ENCODE measurements at places on chromosomes 1 and 21.

GRCh38 chr1:157288492-157288891 lies 150.3 kb upstream of the ETV3 start:
- no peak for DNase-seq

DNA sequence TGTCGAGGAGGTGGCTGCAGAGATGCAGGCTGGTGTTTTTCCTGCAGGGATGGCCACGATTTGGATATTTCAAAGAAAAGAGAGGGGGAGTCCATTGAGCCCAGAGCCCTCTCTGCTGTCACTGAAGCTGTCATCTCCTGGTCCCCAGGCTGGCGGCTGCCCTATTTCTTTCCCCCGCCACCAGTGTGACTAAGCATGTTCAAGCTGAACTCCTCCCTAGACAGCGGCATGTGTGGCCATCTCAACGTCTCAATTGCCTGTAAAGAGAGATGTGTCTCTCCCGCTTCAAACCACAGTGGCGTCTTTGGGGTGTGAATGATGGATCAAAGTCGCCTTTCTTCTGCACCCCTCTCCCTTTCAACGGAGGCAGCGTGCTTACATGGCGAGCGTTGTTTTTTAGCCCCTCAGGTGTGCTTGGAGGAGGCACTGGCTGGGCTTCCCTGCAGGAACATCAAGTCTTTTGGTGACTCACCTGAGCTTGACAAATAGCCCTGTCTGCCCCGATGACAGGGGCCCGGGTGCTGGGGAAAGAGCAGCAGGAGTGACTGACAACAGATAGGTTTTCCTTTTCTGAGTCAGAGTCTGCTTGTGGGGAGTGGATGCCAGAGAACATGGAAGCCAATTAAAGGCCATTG lies 346.4 kb upstream of the AJAP1 start:
- no peak for DNase-seq

DNA sequence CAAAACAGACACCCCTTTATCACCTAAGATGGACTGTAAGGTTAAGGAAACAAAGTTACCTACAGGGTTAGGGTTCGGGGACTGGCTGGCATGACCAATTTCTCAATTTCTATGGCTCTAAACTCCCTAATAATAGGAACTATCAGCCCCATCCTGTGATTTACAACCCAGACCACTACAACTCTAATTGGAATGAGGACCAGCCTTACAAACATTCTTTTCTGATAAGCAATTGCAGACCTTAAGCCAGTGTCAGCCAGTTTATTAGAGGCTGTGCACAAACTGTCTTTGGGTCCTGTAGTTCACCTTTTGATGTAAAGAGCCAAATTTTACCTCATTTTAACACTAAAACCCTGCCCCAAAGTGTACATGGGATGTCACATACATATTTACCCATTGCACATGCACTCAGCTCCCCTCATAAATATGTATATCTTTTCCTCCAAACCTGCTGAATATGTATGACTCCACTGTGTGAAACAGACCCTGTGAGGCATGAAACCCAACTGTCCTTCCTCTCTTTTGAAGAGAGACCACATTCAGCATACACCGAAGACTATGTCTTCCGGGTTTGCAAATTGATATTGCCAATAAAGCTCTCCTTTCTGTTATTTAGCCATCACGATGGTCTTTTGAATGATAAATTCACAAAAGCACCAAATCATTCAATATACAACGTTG lies 7.3 kb upstream of the APP start:
- no peak for DNase-seq

GRCh38 chr1:153833171-153833570 lies 58.0 kb downstream of the SLC27A3 start:
- no peak for DNase-seq

DNA sequence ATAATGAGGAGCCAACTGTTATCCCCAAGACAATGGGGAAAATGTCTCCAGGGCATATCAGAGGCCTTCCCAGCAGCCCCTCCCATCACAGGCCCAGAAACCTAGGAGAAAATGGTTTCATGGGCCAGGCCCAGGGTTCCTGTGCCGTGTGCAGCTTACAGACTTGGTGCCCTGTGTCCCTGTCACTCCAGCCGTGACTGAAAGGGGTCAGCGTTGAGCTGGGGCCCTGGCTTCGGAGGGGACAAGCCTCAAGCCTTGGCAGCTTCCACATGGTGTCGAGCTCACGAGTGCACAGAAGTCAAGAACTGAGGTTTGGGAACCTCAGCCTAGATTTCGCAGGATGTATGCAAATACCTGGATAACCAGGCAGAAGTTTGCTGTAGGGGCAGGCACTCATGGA lies 18.1 kb downstream of the SIPA1L2 start:
- DNase-seq, result no peak

DNA sequence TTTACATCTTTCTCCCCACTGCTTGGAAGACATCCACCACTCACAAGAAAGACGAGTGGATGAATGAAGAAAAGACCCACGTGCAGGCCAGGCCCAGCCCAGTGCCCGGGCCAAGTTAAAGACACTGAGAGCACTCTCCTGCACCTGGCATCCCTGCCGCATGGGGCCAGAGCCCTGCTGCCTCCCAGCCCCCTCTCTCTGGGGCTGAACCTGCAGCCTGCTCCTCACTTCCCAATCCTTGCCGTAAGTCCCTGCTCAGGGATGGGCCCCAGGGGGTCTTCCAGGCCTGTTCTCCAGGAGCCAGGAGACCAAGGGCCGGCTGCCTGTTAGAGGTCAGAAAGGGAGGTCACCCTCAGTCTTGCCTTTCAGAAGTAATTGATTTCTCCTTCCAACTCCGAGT lies 168.5 kb upstream of the ZC3H12A start:
- DNase-seq, result no peak

DNA sequence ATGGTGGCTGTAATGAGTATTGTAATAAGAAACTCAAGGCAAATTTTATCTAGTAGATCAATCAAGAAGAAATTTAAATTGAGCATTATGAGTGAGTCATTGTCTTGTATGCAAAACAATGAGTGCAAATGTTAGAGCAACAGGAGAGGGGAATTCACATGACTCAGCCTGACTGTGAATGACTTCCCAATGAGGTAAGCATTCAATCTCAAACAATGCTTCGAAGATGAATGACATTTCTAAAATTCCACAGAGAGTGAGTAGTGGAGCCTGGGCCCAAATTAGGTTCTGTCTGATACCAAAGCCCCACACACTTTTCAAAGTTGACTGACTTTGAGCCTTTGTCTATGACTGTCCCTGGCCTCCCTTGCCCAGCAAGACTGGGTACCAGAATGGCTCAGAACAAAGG lies 738.0 kb downstream of the PTPRU start:
- DNase-seq, result no peak

DNA sequence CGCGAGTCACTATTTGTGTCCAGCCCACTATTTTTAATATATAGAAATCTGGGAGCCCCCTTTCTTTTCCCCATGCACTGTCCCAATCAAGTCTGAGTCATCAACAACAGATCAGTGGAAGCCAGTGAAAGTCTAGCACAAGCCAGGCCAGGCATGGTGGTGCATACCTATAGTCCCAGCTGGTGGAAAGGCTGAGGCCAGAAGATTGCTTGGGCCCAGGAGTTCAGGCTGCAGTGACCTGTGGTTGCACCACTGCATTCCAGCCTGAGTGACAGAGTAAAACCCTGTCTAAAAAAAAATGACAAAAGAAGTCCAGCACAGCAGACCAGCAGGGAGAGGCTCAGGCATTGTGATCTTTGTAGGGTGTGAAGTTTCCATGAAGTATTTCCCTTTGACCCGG lies 9.0 kb upstream of the RPL5 start:
- no peak for DNase-seq

DNA sequence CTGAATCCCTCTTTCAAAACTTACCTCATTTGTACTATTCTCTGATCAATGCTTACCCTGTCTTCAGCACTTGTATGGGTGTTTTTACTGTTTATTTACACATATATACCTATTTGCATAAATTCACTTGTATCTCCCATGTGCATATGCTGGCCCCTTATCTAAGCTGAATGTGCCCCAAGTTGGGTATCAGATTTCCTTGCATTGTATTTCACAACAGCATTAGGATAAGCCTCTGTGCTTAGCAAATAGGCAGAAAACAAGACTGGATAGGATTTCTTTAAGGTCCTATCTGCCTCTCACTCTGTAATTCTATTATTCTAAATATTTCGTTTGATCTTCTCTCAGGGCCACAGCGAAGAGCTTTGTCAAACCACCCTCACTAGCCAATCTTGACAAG lies 45.9 kb upstream of the IPO9 start:
- DNase-seq, result no peak

GRCh38 chr1:91161749-91162148 lies 139.9 kb upstream of the ZNF644 start:
- no peak for DNase-seq

GRCh38 chr1:219713981-219714381 lies 101.1 kb upstream of the ZC3H11B start:
- no peak for DNase-seq

DNA sequence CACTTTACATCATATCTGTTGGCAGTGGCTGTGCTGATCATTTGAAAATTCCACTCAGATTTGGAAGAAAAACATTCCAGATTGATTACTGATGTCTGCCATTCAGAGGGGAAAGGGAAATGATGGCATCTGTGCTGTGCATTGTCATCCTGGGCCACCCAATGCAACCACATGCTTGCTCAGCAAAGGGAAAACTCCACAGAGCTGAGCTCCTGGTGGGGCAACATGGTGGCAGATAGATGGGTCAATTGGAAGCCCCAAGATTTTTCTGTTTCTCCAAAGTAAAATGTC lies 11.8 kb downstream of the OXCT2 start:
- DNase-seq, result no peak

- DNase-seq, result no peak
These were observed 402.2 kb downstream of the GPATCH2 start for GRCh38 chr1:217228689-217229088.

DNA sequence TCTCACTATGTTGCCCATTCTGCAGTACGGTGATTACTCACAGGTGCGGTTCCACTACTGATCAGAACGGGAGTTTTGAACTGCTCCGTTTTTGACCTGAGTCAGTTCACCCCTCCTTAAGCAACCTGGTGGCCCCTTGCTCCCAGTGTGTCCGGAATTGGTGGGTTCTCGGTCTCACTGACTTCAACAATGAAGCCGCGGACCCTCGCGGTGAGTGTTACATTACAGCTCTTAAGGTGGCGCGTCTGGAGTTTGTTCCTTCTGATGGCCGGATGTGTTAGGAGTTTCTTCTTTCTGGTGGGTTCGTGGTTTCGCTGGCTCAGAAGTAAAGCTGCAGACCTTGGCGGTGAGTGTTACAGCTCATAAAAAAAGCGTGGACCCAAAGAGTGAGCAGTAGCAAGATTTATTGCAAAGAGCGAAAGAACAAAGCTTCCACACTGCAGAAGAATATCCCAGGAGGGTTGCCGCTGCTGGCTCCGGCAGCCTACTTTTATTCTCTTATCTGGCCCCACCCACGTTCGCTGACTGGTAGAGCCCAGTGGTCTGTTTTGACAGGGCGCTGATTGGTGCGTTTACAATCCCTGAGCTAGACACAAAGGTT lies 17.6 kb upstream of the PARP1 start:
- peak; percentile 62 for DNase-seq

DNA sequence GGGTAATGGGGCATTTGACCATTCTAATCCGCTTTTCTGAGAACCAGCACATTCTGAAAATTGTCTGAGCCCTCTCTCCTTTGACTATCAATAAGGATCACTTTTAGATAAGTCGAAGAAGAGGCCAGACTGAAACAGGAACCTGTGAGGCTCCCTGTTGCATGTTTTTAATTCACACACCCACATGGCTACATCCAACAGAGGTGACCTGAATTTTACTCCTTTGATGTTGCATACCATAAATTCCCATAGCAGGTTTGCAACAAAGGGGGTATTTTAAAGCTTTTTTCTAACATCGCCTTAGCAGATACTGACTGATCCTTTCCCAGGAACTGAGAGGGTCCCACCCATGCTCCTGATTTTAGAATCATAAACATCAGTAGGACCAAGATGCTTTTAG lies 450.8 kb downstream of the USP25 start:
- DNase-seq, result no peak

DNA sequence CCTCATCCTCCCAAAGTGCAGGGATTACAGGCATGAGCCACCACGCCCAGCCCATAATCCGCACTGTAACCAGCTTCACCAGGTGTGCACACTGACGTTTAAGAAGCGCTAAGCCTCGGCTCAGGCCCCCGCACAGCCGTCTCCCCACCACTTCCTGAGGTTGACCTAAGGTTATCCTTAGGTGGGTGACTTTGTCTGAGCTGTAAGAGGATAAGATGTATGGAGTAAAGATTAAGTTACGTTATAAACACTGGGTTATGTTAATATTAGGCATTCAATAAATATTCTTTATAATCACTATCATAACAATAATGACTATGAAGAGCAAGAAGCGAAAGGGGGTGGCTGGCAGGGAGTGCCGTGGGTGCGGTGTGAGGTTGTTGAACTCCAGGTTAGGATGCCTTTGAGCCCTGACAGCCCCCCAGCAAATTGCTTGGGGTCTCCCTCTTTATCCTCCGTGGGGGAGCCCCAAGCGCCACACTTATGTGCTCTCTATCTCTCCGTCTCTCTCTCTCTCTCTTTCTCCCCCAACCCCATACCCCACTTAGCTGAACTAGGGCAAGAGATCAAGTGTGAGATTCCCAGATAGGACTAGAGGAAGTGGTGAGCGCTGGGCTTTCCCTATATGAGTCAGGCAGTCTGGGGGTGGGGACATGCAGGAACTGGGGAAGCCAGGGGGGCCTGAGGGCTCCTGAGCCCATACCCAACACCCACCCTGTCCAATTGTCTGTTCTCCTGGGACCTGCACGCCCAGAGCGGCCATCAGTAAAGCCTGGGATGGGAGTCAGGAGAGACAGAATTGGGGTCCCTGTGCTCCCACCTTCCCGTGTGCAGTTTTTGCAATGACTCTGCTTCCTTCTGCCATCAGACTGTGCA lies 7.6 kb downstream of the EFHD2 start:
- peak; percentile 64 for DNase-seq

DNA sequence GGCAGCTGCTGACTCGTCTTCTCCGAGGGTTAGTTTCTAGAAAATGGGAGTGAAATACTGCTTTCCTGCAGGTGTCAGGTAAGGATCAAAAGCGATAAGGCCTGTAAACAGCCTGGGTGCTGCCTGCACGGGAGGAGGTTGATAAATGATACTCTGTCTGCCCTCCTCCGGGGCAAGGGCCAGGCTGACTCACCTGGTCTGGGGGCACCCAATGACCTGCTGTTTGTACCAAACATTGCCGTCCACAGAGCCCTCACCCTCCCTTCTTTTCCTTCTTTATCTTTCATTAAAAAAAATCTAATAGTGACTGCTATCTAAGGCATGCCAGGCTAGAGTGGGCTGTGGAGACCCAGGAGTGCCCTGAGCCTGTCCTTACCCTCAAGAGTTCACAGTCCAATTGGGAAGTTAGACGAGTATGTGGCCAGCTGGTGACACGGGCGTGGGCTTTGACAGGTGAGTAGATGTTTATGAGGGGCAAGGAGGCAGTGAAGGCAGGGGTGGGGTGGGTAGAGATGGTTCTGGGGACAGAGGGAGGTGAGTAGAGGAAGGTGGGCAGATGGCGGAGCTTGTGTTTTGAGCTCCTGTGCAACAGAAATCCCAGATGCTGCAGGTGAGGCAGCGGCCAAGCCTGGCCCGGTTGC lies 16.2 kb downstream of the EDN2 start:
- no peak for DNase-seq

DNA sequence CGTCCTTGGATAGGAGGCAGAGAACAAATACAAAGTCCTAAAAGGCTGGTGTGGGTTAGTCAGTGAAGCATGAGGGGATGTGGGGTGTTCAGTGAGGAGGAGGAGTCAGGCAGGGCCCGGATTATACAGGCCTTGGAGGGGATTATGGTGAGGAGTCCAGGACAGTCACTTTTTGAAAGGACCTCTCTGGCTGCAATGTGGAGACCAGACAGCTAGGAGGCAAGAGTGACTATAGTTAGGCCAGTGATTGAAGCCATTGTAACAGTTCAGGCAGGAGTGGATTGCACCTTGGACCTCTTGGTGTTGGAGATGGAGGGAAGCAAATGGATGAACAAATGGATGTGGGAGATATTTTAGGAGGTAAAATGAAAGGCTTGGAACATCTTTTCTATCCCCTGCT lies 115.8 kb downstream of the C1orf94 start:
- DNase-seq, result no peak

All from CD4-positive, alpha-beta memory T cell (primary cell).